ENCODE measurements at places on chromosomes 4 and X.

GRCh38 chr4:181536196-181536746 lies 706.9 kb upstream of the TENM3 start:
- no peak for DNase-seq

- DNase-seq: no peak
Measured at GRCh38 chr4:69748173-69748572, 12.2 kb downstream of the SULT1B1 start.

DNA sequence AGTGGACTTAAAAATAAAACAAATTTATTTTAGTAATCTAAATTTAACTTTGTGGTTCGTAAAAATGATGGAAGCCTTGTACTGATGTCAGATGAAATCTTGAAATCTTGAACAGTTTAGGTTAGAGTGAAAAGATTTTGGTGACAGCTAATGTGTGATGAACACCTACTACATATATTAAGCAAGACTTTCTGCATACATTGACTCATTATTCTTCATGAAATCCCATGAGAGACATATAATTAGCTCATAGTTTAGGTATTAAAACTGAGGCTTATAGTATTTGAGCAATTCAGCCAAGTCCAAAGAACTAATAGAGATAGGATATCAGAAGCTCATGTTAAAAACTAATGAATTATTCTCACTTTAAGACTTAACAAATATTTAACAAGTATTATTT lies 66.9 kb upstream of the PCDH7 start:
- DNase-seq: no peak

- no peak for DNase-seq
Measured at GRCh38 chrX:123181233-123181914, 2.7 kb upstream of the GRIA3 start.

DNA sequence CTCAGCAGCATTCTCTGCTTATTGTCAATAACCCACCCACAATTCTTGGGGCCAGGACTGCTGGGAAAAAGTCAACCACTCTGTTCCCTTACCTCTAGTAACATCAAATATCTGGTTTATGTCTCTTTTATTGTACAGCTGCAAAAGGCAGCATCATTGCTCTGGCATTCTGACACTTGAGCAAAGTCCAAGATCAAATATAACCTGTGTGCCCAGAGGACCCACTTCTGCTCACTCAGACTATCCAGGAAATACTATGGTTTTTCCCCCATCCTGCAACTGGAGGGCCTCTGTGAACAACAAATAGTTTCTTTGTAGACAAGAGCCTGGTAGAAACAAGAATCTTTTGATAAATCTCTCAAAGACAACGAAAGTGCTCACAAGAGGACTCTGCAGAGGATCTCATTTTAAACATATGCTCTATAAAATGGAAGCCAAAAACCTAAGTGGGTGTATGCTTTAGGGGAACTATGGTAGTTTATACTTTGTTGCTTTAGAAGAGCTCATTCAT lies 154.7 kb downstream of the RAB28 start:
- DNase-seq: no peak
